ENCODE measurements at places on chromosomes 11 and 22. TPM values are rescaled to one million over a fixed set of nuclear protein-coding genes. Genes with fewer than 3 reads are reported as not detected.
A peak's percentile ranks its signal among the peaks of the same experiment; 100 is the strongest.

The TRIM22 gene
- 60.6 TPM for total RNA-seq

The ASRGL1 gene
- total RNA-seq: 8.6 TPM

The ADM2 gene
- 0.25 TPM for total RNA-seq

The MRGPRX4 gene
- 0.51 TPM for total RNA-seq

The JAML gene
- total RNA-seq: under 0.01 TPM

DNA sequence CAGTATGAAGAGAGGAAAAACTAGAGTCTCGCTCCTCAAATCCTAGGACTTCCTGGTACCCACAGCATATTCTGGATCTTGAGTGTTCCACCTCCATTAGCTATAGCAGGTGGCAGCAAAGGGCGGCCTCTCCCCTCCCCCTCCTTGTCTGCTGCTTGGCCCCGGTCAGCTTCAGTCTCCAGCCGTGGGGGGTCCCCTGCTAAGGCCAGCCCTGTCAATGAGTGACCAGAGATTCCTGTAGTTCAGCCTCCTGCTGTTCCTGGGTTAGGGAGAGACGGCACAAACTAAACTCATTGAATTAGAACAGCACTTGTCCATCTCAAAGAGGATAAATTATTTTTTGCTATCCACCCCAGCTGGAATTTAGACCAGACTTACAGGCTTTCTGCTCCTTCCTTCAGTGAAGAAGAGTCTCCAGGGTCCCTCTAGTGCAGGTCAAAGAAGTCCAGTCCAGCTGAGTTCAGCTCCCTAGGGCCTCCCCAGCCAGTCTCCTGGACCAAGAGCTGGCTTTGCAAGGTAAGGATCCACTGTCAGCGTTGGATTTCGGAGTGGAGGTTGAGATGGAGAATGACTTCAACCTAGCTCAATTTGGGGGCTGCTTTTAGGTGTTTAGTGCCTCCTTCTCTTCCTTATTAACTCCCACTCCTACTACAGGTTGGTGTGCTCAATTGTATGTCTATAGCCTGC is 1.1 kb upstream of the PHLDB1 start:
- no peak for DNase-seq

DNA sequence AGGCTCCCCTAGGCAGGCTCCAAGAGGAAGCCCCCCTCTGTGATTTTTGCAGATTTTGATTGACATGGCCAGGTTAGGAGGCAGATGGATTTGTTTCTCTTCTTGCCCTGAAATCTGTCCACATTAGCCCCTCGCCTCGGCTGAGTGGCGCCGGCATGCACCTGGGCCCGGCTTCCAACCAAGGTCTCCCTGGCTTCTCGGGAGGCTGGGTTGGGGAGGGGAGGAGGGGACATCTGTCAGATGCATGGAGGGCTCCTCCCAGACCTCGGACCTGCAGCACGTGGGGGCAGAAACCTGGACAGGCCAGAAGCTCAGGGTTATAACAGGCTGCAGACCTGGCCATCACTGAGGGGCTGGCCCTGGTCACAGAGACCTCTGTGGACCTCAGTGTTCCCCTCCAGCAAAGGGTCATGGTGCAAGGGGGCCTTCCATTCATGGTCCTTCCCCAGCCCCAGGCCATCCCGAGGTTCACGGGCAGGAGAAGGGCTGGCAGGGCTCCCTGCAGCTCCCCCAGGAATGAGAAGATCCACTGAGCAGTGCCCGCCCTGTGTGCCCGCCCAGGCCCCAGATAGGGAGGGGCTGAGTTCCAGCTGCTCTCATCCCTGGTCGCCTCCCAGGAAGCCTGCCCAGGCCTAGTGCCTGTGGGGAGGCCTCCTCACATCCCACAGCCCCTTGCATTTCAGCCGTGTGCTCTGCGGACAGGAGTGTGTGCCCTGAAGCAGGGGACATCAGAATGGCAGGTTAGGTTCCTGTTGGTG is 747.8 kb downstream of the BRD1 start:
- DNase-seq: no peak

- DNase-seq: peak; percentile 27
Measured at GRCh38 chr11:11657218-11657955, 35.6 kb upstream of the GALNT18 start.

DNA sequence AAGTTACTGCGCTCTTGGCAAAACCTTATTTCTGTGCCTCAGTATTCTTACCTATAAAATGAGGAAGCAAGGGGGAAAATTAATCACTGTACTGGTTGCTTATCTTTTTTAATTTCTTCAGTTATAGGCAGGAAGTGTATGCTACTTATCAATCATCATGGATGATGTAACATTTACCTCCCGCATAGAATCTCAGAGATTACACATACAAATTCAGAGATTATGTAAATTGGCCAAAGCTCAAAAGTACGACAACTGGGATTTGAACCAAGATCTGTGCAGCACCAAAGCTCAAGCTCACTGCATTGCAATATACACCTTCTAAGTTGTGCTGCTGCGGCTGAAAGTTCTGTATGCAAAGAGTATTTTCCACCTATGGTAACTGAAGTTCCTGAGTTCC is 83.0 kb downstream of the PDHX start:
- no peak for DNase-seq

DNA sequence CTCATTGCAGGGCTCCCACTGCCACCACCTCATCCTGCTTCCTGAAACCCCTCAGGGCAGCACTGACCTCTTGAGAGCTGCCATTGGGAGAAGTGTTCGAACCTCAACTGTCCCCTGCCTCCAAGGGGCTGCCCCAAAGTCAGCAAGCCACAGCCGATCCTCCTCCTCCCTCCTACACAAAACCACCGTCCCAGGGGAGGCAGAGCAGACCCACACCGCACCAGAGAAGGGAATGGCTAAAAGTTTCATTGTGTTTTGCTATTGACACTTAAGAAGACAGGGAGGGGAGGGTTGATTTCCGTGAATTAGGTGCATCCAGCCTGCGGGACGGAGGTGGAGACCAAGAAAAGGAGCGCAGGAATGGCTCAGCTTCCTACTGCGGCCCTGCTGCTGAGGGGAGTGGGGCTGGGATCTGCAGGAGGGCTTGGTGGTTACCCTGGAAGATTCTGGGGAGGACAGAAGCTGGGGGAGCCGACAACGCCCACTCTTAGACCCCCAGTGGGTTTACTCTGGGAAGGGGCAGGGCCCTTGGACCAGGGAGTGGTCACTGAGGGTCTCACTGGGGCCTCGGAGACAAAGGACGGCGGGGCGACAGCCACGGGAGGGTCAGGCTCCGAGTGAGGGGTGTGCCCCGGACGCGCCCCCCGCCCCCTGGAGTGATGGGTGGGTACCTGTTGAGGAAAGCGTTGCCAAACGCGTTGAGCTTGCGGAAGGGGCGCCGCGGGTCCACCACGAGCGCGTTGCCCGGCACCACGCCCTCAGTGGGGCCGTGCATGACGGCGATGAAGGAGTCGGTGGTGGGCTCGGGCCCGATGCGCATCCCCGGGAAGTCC is 815 bp downstream of the EHD1 start:
- DNase-seq: no peak

GRCh38 chr22:36433318-36434231 is 45.8 kb upstream of the MYH9 start:
- no peak for DNase-seq

DNA sequence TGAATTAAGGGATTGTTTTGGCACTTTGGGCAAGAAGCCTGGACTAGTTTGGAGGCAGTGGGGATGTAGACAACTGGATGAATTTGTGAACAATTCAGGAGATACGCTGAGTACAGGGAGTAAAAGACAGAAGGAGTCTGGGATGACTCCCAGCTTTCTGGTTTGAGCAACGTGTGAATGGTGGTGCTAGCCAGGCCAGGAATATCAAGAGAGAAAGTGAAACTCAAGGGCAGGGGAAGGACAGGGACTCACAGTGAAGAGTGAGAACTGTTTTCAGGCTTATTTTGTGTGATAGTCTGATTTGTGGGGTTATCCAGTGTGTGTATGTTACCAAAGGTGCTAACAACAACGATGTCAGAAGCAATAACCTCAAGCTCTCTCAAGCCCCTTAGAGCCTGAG is 15.9 kb downstream of the CHRM1 start:
- no peak for DNase-seq

DNA sequence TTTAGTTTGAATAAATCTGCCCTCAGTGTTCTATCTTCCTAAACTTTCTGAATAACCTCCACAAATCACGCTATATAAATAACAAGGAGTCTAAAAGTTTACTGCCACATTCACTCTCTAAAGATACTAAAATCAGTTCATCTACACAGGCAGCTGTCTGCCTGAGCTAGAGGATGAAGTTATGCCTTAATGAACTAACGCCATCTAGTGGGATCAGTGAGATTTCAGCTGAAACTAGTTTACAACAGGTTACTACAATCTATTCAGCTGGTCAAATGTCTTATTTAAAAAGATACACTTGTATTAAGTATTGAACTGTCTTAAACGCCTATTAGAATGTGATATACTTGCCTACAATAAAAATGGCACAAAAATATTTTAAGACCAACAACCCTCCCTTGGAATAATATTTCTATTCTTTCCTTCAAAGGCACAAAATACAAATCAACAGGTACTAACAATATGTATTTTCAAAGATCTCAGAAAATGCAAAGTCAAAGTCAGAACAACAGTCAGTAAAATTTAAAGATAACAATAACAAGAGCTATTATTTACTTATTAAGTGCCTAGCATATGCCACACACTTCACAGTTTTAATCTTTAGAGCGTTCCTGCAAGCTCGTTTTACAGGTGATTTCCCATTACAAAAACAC is 84.1 kb downstream of the LARGE2 start:
- DNase-seq: peak; percentile 70
